ENCODE measurements at places on chromosomes 16 and 17.

GRCh38 chr17:50905460-50905803 is 39.3 kb upstream of the TOB1 start:
- DNase-seq = no peak

GRCh38 chr16:84843149-84844048 is 23.6 kb downstream of the CRISPLD2 start:
- no peak for DNase-seq

- DNase-seq = no peak
Measured at GRCh38 chr16:89693931-89694783, 7.3 kb downstream of the SPATA2L start.

DNA sequence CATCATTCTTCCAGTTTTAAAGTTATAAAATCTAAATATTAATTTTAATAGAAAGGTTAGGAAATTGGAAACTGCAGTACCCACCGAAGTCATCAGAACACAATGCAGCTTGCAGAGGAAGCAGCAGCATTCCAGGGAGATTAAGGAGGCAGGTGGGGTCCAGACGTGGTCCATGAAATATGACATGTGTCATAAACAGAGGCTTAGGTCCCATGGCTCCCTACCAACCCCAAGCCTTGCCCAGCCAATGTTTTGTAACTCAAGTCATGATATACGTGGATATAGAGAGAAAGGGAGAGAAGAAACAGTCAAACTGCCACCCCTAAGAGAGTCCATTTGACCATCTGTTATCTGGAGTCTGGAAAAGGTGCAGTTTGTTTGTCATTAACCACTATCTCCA is 670.0 kb downstream of the TOX3 start:
- no peak for DNase-seq

- no peak for DNase-seq
Measured at GRCh38 chr17:75910699-75911098, 6.0 kb upstream of the MRPL38 start.
